ENCODE measurements at places on chromosomes 2 and 18.

DNA sequence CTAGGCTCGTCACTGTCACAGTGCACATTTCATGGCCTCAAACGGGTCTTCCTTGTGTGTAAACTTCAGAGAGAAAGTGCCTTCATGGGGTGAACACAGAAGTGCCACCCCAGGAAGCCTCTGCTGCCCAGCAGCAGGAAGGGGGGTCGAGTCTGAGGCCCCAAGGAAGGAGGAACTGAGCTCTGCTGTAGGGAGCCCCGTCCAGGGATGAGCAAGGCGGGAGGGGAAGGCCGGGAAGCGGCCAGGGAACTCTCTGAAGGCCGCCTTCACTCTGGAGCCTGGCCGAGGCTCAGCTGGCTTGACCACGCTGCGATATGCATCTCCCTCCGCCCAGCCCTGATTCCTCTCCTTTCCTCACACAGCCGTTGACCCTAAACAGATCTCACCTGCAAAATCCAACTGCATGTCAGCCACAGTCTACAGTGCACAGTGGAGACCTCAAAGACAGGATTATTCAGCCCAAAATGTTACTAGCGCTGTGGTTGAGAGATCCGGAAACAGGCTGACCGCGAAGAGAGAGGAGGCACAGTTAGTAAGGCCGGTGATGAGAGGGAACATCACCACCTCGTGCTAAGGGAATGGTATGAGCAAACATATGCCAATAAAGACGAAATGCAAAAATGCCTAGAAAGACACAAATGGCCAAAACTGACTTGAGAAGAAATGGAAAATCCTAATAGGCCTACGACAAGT is 34.2 kb upstream of the CTDP1 start:
- no peak for DNase-seq

GRCh38 chr2:47520302-47520630 is 117.3 kb downstream of the MSH2 start:
- DNase-seq = no peak

DNA sequence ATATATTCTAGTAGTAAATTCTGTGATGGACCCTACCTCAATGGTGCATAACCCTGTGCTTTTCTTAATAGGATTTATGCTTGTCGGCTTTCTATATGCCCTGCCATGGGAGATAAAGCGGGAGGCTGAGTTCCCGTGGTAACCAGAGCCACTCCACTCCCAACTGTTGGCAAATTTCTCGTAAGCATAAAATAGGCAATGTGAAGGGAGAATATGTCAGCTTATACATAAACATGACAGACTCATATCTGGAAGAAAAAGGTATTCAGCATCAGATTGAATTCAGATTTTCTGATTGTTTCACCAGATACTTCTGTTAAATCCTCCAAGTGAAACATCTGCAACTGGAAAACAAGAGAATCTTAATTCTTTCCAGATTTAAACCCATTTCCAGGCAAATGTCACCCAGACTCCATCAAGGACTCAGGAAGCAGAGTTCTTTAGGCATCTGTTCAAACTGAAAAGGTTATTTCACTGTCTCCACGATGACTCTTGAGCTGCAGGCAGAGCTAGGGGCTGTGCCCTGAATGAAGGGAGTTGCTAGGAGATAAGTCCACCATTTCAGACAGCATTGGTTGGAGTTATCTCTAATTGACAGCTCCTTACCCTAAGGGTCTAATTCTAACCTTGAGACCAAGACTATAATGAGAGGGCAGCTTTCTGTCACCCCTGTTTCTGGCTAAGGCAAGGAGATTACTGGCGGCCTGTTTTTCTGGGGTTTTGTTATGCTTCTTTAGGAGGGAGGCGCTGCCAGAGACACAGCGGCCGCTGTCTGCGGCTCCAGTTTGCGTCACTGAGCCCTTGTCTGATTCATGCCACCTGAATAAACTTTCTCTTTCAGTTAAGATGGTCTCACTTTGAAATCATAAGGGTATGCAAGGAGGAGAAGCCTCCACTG is 381.3 kb downstream of the SOX11 start:
- DNase-seq = no peak

DNA sequence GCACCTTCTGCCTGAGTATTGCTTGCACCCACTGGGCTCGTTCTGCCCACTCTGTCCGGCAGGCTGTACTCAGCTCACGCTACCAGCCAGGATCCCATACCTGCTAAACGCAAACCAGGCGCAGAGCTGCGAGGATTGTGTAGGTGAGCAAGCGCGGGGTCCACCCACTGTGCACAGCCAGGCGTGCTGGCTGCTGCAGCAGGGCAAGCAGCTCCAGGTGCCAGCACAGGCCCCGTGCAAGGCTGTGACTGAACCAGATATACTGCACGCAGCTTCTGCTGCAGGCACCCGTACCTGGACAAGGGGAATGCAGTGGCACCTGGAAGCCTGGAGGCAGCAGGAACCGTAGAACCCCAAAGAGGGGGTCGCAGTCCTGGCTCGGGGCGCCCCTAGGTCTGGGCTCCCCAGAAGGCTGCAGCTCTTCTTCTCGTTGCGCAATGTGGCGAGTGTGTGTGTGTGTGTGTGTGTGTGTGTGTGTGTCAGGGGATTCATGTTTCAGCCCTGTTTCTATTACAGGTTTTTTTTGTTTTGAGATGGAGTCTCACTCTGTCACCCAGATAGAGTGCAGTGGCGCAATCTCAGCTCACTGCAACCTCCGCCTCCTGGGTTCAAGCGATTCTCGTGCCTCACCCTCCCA is 46.1 kb upstream of the RAB1A start:
- DNase-seq = no peak

GRCh38 chr2:9310377-9310776 is 103.8 kb downstream of the ASAP2 start:
- DNase-seq = no peak

GRCh38 chr2:112938904-112939303 is 27.9 kb downstream of the IL37 start:
- DNase-seq = no peak

- no peak for DNase-seq
These were observed 4.7 kb downstream of the MYO5B start for GRCh38 chr18:50190236-50190635.

DNA sequence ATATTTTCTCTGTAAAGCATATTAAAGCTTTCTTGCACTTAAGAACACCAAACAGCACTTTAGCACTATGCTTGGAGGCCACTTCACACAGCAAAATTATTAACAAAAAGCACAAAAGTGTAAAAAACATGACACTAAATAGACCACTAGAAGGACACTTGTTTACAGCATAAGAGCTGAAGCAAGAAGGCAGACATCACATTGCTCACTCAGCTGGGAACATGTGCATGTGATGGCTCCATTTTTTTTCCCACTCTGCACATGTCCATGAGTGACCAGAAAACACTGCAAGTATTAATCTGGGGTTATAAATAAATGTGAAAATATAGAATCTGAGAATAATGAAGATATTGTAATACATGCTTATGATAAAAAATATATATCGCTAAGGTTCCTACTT is 103.1 kb upstream of the MAPRE2 start:
- DNase-seq = no peak

All from stimulated activated CD4-positive, alpha-beta T cell treated with anti-CD3 and anti-CD28 coated beads, Interleukin-1b, Interleukin-23, amount 100 ng/mL, for 1 hour (primary cell).